ENCODE measurements at places on chromosomes 12 and 14.

DNA sequence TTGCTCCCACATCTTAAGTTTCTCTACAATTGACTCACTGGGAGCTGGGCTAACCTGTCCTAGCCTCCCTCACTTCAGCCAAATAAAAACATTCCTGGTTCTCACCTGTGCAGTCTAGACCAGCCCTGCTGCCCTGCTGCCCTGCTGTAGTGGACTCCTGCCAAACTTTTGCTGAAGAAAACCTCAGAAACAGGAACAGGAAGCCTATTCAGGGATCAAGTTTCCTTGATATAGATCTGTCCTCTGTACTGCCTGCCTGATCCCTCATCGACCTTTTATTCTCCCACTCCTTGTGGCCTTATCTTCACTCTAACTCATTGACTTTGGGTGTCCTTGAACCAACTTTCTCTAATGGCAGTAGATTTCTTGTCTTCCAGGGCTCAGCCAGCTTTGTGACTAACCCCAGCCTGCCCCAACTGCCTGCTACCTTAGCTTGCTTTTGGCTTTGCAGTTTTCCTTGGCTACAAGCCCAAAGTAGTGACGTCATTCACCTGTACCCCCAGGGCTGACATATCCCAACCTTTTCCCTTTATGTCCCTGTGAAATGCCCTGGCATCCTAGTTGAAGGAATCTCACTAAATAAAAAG, 234.8 kb downstream of the DUSP6 start:
- peak; percentile 33 for DNase-seq

GRCh38 chr14:73747379-73748211, 33.4 kb upstream of the PNMA1 start:
- DNase-seq, result no peak

GRCh38 chr12:23687947-23688346, 261.5 kb downstream of the SOX5 start:
- DNase-seq, result no peak

- DNase-seq, result peak; percentile 75
Observed at GRCh38 chr14:95507174-95507573, 9.3 kb downstream of the SYNE3 start.

DNA sequence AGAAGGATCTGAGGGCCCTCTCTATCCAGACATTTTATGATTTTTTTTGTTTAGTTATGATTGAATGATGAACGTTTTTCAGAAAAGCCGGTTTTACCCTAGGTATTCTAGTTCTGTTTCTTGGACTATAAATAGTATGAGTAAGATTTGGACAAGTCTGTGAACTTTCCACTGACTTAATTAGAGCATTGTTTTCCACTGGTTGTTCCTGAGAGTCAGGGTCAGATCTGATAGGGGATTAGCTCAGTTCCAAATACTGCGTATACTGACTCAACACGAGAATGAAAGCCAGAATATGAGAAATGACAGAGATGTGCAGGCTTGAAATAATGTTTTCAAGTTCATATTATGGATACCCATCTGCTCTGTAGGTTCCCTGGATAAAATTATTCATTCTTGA, 361.6 kb downstream of the AEBP2 start:
- DNase-seq, result no peak

GRCh38 chr12:59973515-59973914, 377.7 kb downstream of the SLC16A7 start:
- DNase-seq, result no peak

- no peak for DNase-seq
Observed at GRCh38 chr14:75428230-75429104, 645 bp downstream of the JDP2 start.

- no peak for DNase-seq
Observed at GRCh38 chr14:85024931-85025330, 505.0 kb upstream of the FLRT2 start.

- DNase-seq, result no peak
Observed at GRCh38 chr12:49223590-49224369, 34.9 kb upstream of the TUBA1A start.
